H4 (cell line): ENCODE measurements at places on chromosomes 7 and 10. TPM values are rescaled to one million over a fixed set of nuclear protein-coding genes. Genes with fewer than 3 reads are reported as not detected.

PNLIPRP3 gene
- total RNA-seq = not detected in 2 replicates

COBL gene
- 0.21 and 0.81 TPM in 2 replicates for total RNA-seq

CFAP46 gene
- 1.0 and 4.8 TPM in 2 replicates for total RNA-seq

HOXA6 gene
- total RNA-seq = 0.64 and 0.70 TPM in 2 replicates

SLC26A5 gene
- total RNA-seq = not detected in 2 replicates

CACNA2D1 gene
- 28.0 and 33.2 TPM in 2 replicates for total RNA-seq

FAM24B gene
- total RNA-seq = 4.1 and 5.1 TPM in 2 replicates

AMPH gene
- 6.2 and 7.3 TPM in 2 replicates for total RNA-seq

FAM131B gene
- 2.0 and 3.1 TPM in 2 replicates for total RNA-seq

SPDYE1 gene
- not detected in 2 replicates for total RNA-seq

FANK1 gene
- total RNA-seq = 8.4 and 20.8 TPM in 2 replicates

MINDY4 gene
- 6.9 and 7.5 TPM in 2 replicates for total RNA-seq

SMO gene
- total RNA-seq = 13.5 and 15.5 TPM in 2 replicates

CHCHD3 gene
- 79.6 and 102 TPM in 2 replicates for total RNA-seq

ANXA8L1 gene
- not detected in 2 replicates for total RNA-seq

CPA4 gene
- 6.8 and 22.7 TPM in 2 replicates for total RNA-seq

EBF3 gene
- 0.33 TPM in 2 replicates for total RNA-seq

SLC18A3 gene
- not detected in 2 replicates for total RNA-seq

ASB10 gene
- total RNA-seq = not detected in 2 replicates
